B cell (primary cell): ENCODE measurements at places on chromosomes 11 and 22.
A peak's percentile ranks its signal among the peaks of the same experiment; 100 is the strongest.

DNA sequence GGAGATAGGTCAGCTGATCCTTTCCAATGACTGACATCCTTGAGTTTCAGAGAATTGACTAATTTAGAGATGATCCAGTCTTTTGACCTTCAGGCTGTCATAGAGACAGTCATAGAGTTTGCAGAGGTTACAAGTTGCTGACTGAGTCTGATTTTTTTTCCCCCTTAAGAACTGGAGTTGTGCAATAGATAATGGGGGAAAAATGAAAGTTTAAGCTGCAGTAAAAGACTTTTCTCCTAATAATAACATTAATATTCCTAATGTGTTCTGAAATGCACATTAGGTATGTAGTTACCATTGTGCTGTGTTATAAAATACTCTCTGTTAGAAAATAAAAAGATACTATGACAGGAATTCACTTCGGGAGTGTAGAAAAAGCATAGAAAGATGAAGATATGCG is 876.9 kb upstream of the RAG2 start:
- DNase-seq: no peak

DNA sequence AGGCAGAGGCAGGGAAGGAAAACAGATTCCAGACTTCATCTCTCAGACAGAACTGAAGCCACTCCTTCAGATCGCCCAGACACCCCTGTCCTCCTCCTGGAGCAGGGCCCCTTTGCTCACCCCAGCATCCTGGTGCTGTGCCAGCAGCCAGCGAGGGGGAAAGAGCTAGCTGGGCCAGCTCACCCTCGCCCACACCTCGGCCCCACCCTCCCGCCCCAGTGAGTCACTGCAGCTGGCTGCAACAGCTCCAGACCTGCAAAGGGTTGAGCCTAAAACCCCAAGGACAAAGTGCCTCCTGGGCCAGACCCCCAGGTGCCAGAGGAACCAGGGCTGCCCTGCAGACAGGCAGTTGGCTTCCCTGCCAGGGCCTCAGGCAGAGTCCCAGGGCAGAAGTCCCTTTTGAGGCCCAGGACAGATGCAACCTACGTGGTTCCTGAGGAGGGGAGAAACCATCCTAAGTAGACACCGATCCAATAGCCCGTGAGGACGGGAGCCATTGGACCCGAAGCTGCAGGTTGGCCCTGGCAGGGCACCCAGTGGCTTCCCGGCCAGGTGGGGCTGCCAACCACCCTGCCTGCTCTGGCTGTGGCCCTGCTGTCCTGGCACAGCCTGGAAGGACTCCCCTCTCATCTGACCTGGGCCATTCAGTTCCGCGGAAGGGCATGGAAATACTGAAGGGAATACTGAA is 7.2 kb downstream of the AHNAK start:
- no peak for DNase-seq

GRCh38 chr11:27968461-27968860 is 139.5 kb downstream of the KIF18A start:
- no peak for DNase-seq

GRCh38 chr22:43308836-43309235 is 34.3 kb downstream of the SCUBE1 start:
- no peak for DNase-seq

DNA sequence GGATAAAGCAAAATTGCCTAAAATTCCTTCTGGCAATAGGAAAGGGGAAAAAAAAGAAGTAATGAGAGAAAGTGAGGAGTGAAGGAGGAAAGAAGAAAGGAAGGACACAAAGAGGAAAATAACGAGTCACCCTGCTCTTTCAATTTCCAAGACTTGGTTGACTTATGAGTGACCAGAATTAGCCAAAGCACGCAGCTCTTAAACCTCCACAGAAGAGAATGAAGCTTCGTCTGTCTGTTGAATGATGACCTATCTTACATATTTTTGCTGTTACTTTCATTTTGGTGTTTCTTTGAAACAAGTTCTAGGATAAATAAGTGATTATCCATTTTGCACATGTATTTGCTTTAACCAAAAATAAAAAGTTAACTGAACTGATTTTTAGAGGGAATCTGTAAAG is 728 bp downstream of the MMP27 start:
- no peak for DNase-seq

DNA sequence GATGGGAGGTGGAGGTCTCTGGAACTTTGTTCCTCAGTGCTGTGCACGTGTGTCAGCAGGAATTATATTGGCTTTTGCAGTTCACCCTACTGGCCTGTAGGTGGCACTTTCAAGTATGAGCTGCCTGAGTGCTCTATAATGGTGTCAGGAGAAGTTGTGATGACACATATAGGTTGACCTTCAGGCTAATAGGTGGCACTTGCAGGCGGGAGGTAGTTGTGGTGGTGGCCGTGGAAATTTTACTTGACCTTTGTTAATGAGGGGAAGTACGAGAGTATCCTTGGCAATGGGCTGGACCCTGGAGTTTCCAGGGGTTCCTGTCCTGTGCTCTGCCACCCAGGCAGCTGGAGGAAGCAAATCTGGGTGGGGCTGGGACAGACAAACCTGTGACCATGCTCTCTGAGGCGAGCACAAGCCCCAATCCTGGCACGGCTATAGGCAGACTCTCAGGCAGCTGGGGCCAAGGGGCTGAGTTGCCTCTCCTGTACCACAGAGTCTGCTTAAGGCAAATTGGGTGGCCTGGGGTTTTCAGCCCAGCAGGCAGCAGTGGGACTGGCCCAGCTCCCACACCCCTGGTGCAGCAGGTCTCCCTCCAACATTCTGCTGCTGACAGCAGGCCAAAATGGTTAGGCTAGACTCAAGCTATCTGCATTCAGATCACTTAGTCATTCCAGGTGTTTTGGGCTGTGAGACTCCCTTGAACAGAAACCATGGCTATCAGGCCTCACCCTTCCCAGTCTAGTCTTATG is 147.5 kb upstream of the CTSC start:
- DNase-seq: peak; percentile 28

- no peak for DNase-seq
Observed at GRCh38 chr11:19183646-19184045, 18.1 kb downstream of the CSRP3 start.

DNA sequence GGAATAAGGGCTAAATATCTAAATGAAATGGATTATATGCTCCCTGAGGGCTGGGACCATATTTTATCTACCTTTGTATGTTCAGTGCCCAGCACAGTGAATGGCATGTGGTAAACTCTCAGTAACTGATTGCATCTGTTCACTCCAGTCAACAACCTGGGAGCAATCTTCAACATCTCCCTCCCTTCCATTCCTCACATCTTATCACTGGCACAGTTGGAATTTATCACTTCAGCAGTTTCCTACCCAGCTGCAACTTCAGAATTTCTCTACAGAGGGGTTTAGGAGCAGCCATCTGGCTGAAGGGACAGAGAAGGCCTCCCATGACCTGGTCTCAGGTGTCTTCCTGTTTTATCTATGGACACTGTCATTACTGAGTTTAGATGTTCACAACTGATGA is 9.8 kb upstream of the SIK2 start:
- no peak for DNase-seq

DNA sequence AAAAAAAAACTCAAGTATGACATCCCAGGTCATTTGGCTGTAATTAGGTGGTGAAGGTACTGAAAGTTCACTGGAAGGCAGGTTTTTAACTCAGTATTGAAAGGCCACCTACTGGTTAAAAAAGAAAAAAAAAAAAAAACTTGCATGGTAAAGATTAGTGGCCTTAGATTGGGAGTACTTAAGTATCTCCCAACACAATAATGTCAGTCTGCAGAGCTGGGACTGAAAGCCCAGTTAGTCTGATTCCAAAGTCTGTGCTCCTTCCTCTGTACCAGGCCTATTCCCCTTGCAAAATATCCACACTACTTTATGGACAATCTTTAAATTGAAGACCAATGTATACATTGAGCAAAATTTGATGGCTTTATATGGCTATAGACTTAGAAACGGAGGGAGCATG is 85.5 kb downstream of the NOX4 start:
- no peak for DNase-seq

- DNase-seq: no peak
Observed at GRCh38 chr22:35484651-35485556, 55.7 kb upstream of the RASD2 start.

GRCh38 chr11:132125988-132126871 is 755.8 kb downstream of the NTM start:
- no peak for DNase-seq

GRCh38 chr11:112238041-112238440 is 11.8 kb downstream of the PTS start:
- DNase-seq: no peak

GRCh38 chr11:64008914-64009633 is 22.8 kb downstream of the OTUB1 start:
- DNase-seq: no peak

- no peak for DNase-seq
Observed at GRCh38 chr11:31881825-31882224, 70.7 kb upstream of the PAX6 start.

DNA sequence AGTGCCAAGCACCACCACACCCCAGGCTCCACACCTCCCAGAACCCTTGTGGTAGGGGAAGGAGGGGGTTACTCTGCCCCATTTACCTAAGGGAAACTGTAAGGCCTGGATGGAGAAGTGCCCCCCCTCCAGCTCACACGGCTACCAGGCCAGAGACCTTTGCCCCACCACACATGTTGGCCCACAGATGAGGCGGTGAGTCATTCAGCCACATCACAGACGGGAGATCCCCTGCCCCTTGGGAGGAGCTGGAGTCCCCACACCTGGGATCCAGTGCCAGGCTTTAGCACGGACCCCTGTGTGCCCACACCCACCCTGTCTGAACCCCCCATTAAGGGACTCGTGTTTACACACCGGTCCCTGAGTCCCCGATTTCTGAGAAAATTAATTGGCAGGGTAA is 24.9 kb downstream of the CDKN1C start:
- DNase-seq: no peak

DNA sequence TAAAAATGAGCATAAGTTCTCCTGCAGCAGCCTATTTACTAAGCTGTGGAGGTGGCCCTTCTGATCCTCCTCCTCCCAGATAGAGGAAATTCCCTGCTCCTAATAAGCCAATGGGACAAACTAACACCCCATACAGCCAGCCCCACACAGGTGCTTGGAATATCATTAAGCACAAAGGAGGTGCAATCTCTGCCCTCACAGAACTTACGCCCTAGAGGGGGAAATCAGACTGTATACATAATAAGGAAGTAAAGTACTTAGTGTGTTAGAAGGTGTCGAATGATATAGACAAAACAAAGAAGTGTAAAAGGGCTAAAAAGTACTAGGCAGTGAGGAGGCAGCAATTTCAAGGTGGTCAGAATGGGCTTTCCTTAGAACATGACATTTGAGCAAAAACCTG is 5.8 kb downstream of the MS4A12 start:
- DNase-seq: peak; percentile 72

- no peak for DNase-seq
Observed at GRCh38 chr11:47843361-47844055, 4.6 kb downstream of the NUP160 start.

GRCh38 chr22:23263651-23264555 is 83.6 kb downstream of the BCR start:
- peak; percentile 57 for DNase-seq

- peak; percentile 73 for DNase-seq
Observed at GRCh38 chr11:130163346-130164220, 4.0 kb downstream of the ST14 start.

GRCh38 chr11:44906649-44907048 is 44.0 kb downstream of the TP53I11 start:
- no peak for DNase-seq

- DNase-seq: peak; percentile 43
Observed at GRCh38 chr22:37309211-37310074, 27.1 kb downstream of the CYTH4 start.

DNA sequence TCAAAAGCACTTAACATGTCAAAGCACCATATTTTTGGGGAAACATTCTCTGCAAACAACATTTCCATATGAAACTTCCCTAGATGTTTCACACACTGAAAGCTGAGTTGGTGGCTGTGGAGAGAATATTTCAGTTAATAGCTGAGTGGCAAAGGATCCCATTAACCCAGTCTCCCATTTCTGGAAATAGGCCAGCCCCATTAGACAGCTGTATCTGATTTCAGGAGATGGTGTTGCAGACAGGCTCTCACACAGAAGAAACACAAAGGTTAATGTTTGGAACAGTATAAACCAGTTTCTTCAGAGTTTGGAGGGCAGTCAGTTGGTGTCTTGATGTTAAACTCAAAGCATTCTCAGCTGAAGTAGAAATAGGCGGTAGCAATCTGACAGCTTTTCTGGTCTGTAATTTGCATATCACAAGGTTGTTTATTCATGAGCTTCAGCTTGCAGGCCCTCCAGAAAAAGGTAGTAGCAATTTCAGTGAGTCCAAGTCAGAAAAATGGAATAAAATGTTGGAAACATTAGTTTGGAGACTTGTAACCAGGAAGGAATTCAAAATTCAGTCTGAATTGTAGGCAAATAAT is 15.5 kb upstream of the ZBTB44 start:
- no peak for DNase-seq

- no peak for DNase-seq
Observed at GRCh38 chr11:1218788-1219445, 3.9 kb upstream of the MUC5B start.

GRCh38 chr22:49545606-49546005 is 282.1 kb downstream of the BRD1 start:
- DNase-seq: no peak
